ENCODE measurements at places on chromosomes 11 and 22. TPM values are rescaled to one million over a fixed set of nuclear protein-coding genes. Genes with fewer than 3 reads are reported as not detected.
A peak's percentile ranks its signal among the peaks of the same experiment; 100 is the strongest.

GRCh38 chr22:22142661-22143060 lies 101.9 kb upstream of the VPREB1 start:
- DNase-seq: no peak

DNA sequence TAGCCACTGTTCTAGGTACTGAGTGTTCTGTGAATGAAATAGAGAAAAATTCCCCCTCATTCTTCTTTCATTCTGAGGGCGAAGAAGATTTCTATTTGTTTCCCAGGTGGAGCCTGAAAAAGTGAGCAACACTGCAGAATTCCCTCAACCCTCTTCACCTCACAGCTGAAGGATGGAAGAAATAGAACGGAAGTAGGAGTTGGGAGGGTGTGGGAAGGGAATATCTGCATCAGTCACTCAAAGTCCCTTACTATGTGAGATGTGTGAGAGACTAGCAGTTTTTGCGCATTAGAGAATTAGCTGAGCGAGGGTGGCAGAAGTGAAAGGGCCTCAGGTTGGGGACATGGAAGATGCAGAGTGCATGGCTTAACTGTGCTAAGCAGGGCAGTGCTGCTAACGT lies 88.4 kb downstream of the ENTHD1 start:
- DNase-seq: no peak

Gene MMP12
- polyA plus RNA-seq: 4.8 TPM

Gene ZC3H7B
- polyA plus RNA-seq: 94.7 TPM

- no peak for DNase-seq
Observed at GRCh38 chr22:49324527-49325491, 502.9 kb downstream of the BRD1 start.

Gene GP1BB
- polyA plus RNA-seq: 2.8 TPM

Gene UPK3A
- polyA plus RNA-seq: 0.65 TPM

- no peak for DNase-seq
Observed at GRCh38 chr22:39925909-39926679, 25.2 kb downstream of the GRAP2 start.

DNA sequence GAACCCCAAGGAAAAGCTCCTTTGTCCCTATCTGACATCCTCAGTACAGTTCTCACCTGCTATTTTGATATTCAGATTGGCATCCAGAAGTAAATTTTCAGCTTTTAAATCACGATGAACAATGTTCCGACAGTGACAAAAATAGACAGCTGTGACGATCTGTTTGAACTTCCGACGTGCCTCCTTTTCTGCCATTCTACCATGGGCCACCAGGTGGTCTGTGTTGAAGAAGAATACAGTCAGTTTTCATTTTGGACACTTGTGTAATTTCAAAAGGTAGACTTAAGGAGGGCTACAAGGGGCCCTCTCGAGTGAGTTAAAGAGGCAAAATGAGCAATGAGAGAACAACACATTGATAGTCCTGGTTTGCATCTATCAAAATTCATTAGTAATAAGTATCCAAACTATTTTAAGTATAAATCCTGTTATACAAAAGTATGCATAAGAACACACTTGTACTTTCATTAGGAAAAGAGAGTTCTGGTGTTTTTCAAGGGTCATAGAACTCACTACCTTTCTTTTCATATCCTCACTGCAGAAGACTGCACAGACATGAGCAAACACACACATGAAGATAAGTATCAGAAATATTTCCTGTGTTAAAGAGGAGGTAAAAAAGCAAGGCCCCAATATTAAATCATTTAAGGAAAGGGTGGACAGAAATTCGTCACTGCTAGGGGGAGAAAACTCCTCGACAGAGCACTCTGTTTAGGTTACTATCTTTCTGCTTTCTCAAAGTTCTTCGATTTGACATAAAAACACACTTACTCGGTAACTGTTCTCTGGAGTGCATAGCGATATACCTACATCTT lies 89.9 kb upstream of the APOA1 start:
- no peak for DNase-seq

- DNase-seq: no peak
Observed at GRCh38 chr22:31520051-31520450, 23.7 kb downstream of the SFI1 start.

DNA sequence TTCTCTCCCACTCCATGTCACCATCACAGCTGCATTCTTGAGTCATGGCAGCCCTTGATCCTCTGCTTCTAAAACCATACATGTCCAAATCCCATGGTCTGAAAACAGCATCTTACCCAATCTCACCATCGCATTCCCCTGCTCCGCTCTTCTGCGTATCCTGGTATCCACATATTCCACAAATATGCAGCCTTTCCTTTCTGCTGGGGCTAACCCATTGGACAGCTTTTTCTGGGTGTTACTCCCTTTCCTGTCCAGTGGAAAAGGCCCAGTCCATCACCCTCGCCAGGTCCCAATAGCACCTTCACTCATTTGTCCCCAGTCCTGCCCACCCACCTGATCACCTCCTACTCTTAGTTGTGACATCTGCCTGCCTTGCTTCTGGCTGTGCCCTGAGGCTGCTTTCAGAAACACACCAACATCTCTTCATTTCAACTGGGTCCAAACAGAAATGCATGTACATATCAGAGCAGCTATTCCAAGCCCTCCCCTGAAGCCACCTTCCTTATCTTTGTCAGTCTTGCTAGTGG lies 237.6 kb upstream of the TBCEL start:
- DNase-seq: no peak

GRCh38 chr22:30635273-30636225 lies at the start of gene SLC35E4:
TSS of gene SLC35E4 (plus strand) at chr22:30635781. CDS start at chr22:30636451, 670 bp downstream.
- DNase-seq: peak; percentile 82

GRCh38 chr11:119087123-119087522 lies 2.4 kb downstream of the HMBS start:
- DNase-seq: no peak

- DNase-seq: no peak
Observed at GRCh38 chr22:44926491-44927415, 83.1 kb downstream of the PHF21B start.

Gene CASP12
- 0.62 TPM for polyA plus RNA-seq

GRCh38 chr22:35560366-35560765 lies 19.7 kb downstream of the RASD2 start:
- no peak for DNase-seq

DNA sequence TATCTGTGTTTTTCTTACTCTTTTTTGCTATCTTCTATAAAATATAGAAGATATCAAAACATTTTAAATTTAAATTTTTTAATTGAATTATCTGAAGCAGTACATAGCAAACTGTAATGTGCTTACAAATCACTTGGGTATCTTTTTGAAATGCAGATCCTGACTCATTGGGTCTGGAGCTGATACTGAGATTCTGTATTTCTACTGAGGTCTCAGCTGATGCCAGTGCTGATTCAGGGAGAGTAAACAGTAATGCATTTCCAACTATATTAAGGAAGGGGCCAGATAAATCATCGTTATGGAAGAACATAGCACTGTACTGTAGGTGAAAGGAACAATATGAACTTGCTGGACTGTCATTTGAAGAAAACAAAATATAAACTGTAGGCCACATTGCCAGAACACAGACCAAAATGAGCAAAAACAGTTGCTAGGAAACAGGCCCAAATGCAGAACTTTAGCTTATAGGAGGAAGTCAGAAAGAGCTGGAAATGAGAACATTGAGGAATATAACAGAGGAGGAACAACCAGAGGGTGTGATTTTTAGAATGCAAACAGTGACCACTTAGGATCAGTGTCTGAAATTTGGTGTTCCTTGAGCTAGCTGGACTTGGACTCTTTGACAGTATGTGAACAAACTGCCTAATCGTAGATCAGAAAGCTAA lies 3.3 kb downstream of the ARL14EP start:
- DNase-seq: no peak

- peak; percentile 43 for DNase-seq
Observed at GRCh38 chr22:38788021-38788816, 5.7 kb downstream of the DNAL4 start.
